ENCODE measurements at places on chromosomes 2 and 18. TPM values are rescaled to one million over a fixed set of nuclear protein-coding genes. Genes with fewer than 3 reads are reported as not detected.

Gene BBS5
- total RNA-seq, result 5.4 TPM

Gene COL4A4
- total RNA-seq, result 1.5 TPM

Gene DNAH6
- 0.10 TPM for total RNA-seq

Gene BOLL
- not detected for total RNA-seq

Gene GPR35
- 0.61 TPM for total RNA-seq

Gene FAM110C
- total RNA-seq, result 0.21 TPM

Gene CDH19
- total RNA-seq, result 0.38 TPM

Gene C2orf74
- total RNA-seq, result 15.6 TPM

Gene EDAR
- total RNA-seq, result 0.09 TPM

Gene LHCGR
- not detected for total RNA-seq

Gene PREB
- total RNA-seq, result 64.2 TPM

Gene FOXD4L1
- 0.31 TPM for total RNA-seq

Gene NXPH2
- not detected for total RNA-seq

Gene NEU4
- 0.37 TPM for total RNA-seq

Gene PROM2
- 0.01 TPM for total RNA-seq

Gene ESCO1
- total RNA-seq, result 9.3 TPM

Gene COL6A3
- total RNA-seq, result 0.21 TPM

Gene RASGRP3
- total RNA-seq, result 1.1 TPM

Gene ATP6V1B1
- total RNA-seq, result 3.6 TPM

Gene PROC
- 4.6 TPM for total RNA-seq

Gene NETO1
- not detected for total RNA-seq

Gene CCDC142
- total RNA-seq, result 14.1 TPM

Gene DLX1
- 2.8 TPM for total RNA-seq

Gene TUBA4B
- total RNA-seq, result 0.20 TPM

Gene KCNK3
- 0.94 TPM for total RNA-seq

Gene SMAD2
- total RNA-seq, result 62.5 TPM

Gene EPB41L3
- total RNA-seq, result 0.25 TPM

Gene SEMA4C
- total RNA-seq, result 14.3 TPM

Gene MZT2B
- 414 TPM for total RNA-seq

Gene TRIM54
- total RNA-seq, result 0.88 TPM

Gene LPIN2
- total RNA-seq, result 16.0 TPM

Gene CYRIA
- total RNA-seq, result 0.30 TPM

Gene ZNF516
- 4.1 TPM for total RNA-seq

Gene KCNE4
- total RNA-seq, result 0.64 TPM

Gene SDC1
- 194 TPM for total RNA-seq

Gene LRRTM1
- total RNA-seq, result not detected

Gene FKBP1B
- 12.7 TPM for total RNA-seq

Gene ALPI
- not detected for total RNA-seq

Gene OSR1
- total RNA-seq, result 9.3 TPM

Gene RUFY4
- 0.09 TPM for total RNA-seq

Gene TPO
- total RNA-seq, result 0.14 TPM

Gene ACVR1C
- not detected for total RNA-seq

Gene MYOM1
- total RNA-seq, result 0.41 TPM

Gene STARD6
- total RNA-seq, result not detected

Gene TAF4B
- 4.4 TPM for total RNA-seq

Gene SP140
- 0.16 TPM for total RNA-seq

Gene FNDC4
- total RNA-seq, result 4.6 TPM

Gene HRH4
- not detected for total RNA-seq

Gene TMEM131
- 16.1 TPM for total RNA-seq

Gene MC2R
- not detected for total RNA-seq

Gene DIPK1C
- not detected for total RNA-seq

Gene DPYSL5
- total RNA-seq, result 5.2 TPM

Gene TMEM169
- 0.38 TPM for total RNA-seq

Gene ABCG8
- total RNA-seq, result not detected

Gene POTEC
- total RNA-seq, result not detected

Gene PSD4
- 11.5 TPM for total RNA-seq
